ENCODE measurements at places on chromosomes 2 and 18.

DNA sequence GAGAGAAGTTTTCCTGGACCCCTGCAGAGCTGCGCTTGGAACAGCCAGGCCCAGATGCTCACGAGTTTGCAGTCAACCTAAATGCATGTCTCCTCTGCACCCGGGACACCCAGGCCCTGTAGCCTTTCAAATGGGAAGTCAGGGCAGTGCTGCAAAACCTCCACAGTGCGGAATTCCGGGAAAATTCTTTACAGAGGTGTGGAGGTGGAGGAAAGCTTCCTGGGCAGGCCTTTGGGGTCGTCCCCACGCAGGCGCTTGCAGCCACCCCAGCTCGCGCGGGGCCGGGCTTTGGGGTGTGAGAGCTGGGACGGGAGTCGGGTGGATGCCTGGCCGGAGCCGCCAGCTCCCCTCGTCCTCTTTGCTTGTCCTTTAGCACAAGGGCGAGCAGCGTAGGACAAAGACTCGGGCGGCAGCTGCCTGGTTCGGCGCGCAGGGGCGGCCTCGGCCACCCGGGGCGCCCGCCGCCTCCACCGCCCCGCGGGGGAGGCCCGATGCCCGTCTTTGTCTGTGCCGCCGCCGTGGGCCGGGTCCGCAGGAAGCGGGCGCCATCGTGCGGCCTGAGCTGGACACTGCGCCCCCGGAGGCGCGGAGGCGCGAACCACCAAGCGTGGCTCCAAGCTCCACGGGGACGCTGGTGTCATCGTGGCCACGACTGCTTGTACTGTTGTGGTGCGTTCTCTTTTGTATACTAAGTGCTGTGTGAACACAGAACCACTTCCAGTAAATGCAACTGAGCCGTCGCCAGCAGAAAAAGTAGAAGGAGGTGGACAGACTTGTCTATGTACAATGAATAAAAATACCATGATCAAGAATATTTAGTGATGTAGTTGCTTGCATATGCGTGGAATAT is 28.2 kb upstream of the BCL11A start:
- DNase-seq: peak; percentile 49

DNA sequence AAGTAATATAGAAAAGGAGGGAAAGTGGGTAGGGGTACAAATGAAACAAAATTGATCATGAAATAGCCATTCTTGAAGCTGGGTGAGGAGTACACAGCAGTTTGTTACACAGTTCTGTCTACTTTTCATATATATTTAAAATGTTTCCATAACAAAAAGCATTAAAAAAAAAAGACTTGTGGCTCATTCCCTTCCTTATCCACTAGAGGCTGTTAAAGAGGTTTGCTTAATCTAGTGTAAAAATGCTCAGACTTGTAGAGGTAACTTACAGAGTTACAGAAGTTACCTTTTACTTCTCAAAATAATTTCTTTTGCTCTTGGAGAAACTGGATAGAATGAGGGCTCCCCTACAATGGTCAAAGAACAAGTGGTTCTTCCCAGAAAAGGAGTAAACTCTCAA is 8.1 kb upstream of the WIPF1 start:
- DNase-seq: no peak

DNA sequence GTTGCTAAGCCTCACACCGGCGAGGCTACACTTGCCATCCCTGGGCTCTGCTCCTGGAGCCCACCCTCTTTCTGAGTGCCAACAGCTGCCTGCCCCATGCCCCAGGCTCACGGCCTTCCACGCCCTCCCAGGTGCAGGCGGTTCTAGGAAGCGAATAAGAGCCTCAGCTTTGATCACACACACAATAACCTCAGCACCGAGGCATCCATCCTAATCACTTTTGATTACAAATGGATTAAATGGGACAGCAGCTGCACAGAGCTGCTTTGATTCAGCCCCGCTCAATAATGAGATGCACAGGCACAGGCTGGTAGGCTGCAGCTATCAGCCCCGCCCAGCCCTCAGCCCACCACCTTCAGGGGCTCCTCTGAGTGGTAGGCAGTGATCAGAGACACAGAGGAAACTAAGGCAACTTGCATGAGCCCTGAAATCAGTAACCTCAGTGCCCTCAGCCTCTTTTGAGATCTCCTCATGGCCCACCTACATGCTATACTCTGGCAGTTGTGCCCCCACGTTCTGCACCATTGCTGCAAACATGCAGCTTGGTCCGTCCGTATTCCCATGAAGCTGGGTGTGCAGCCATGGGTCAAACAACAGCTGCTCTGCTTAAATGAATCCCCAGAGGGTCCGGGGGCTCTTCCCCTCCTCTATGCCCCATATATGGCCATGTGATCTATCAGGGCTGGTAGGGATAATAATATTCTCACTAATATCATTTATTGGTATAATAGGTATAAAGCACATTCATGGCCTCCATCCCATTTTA is 171.4 kb downstream of the SETBP1 start:
- DNase-seq: no peak

- DNase-seq: no peak
These were observed 210.9 kb upstream of the DDX18 start for GRCh38 chr2:117603567-117603966.

DNA sequence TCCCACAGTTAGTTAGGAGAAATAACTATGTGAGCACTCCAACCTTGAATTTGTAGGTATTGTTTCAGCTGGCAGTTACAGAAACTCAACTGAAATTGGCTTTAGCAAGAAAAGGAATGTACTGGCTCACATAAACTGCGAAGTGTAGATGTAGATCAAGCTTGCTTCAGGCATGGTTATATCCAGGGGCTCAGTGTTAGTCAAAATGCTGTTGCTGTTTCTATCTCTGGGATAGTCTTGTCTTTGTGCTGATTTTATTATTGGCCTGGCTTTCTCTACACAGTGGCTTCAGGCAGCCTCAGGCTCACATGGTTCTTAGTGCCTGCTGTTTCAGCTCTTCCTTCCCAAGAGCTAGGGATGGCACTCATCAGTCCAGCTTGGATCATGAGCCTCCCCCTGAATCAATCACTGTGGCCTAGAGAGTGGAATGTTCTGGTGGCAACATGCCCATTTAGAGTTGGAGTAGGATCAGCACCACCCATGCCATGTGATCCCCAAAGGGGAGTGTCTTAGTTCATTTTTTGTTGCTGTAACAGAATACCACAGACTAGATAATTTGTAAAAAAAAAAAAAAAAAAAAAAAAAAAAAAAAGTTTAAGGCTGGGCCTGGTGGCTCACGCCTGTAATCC is 69.1 kb upstream of the FOXI3 start:
- DNase-seq: no peak

DNA sequence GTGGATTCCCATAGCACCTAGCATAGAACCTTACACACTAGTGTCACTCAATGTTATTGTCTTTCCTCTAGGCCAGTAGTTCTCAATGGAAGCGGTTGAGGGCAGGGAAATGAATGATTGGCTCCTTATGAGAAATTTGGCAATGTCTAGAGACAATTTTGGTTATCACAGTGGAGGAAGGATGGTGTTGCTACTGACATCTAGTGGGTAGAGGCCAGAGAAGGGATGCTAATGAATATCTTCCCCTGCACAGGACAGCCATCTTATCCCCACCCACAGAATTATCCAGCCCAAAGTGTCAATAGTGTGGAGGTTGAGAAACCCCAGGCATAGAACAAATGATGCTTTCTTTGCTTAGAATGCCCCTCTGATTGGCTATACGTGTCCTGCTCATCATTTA is 15.8 kb downstream of the C18orf63 start:
- DNase-seq: no peak

GRCh38 chr2:65550246-65550645 is 117.8 kb upstream of the SPRED2 start:
- DNase-seq: no peak

DNA sequence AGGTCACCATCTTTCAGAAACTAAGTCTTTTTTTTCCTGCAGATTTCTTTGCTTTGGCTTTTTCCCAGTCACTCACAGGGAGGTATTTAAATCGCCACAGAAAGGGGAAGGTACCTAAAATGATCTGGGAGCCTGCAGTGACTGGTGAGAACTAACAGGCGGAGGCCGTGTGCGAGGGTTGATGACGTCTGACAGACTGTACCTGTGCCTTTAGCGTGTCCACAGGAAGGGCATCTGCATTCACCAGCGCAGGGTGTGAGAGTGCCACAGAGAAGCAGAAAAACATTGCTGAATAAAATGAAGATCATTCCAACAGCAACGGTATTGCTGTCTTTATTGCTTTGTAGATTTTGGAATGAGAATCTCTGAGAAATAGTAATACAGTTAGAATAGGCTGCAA is 5.7 kb downstream of the CTDP1 start:
- DNase-seq: no peak

- no peak for DNase-seq
These were observed 189.4 kb downstream of the TMEM182 start for GRCh38 chr2:102951249-102951648.

DNA sequence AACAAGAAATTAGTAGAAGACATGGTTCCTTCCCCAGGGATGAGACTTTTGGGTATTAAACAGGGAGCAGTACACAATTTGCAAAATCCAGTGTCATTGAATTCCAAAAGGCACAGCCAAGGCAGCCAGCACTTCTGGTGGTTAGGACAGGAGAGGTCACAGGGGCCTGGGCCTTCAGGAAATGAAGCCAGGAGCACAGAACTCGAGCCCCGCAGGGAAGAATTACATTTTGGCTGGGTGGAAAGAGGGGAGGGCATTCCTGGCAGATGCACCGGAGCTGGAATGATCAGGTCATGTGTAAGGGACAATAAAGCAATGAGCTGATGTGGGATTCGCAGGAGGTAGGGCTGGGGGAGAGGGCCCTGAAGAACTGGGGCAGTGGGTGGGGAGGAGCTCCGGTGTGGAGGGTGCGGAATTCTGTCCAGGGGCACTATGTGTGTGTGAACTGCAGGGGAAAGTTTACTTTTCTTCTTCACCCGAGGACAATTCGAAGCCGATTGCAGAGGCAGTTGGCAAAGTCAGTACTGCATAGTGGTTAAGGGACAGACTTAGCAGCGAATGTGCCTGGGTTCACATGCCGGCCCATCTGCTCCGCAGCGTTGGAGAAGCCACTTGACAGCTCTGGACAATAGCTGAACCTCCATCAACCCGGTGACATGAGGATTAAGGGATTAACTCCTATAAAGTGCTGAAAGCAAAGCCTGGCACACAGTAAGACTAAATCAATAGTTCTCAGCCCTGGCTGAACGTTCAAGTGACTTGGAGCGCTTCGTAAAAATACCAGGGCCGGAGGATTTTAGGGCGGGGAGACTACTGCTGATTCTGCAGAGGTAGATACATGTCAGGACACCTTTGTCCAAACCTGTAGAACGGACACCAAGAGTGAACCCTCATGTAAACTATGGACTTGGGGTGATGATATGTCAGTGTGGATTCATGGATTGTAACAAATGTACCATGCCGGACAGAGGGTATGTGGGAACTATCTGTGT is 36.4 kb downstream of the ALPK2 start:
- DNase-seq: no peak
